ENCODE measurements at places on chromosomes 12 and 14.

DNA sequence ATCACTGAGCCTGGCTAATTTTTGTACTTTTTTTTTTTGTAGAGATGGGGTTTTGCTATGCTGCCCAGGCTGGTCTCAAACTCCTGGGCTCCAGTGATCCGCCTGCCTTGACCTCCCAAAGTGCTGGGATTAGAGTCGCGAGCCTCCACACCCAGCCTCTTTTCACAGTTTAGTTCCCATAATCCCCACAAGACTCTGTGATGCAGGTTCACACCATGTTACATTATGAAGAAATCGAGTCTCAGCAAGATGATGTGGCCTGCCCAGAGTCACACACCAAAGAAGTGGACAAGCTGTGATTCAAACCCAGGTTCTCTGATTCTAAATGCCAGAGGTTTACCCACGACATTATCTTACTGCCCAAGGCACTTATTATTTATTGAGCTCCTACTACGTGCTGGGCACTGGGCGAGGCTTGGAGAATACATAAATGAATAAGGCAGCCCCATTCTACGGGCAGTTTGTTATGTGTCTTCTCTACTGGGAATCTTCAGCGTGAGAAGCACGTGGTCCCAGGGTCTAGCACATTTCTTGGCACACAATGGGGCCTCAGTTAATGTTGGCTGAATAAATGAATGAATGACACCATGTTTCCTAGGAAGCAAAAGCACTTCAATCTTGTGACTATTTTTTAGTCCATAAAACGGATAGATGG is 23.5 kb upstream of the OASL start:
- no peak for DNase-seq

DNA sequence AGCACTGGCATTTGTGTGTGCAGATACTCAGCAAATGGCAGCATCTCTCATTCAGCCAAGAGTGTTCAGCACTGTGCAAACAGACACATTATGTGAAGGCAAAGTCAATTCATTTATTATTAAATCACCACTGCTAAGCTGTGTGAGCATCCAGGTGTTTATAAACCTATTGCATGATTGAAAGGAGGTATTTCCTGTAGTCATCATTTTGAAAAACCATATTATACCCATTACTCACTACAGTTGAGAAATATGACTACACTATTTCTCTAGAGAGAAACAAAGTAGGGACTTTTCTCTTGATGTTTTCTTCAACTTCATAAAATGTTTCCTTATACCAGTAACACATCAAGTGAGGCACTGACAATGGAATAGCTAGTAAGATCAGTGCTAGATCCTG is 13.7 kb downstream of the SPX start:
- no peak for DNase-seq

DNA sequence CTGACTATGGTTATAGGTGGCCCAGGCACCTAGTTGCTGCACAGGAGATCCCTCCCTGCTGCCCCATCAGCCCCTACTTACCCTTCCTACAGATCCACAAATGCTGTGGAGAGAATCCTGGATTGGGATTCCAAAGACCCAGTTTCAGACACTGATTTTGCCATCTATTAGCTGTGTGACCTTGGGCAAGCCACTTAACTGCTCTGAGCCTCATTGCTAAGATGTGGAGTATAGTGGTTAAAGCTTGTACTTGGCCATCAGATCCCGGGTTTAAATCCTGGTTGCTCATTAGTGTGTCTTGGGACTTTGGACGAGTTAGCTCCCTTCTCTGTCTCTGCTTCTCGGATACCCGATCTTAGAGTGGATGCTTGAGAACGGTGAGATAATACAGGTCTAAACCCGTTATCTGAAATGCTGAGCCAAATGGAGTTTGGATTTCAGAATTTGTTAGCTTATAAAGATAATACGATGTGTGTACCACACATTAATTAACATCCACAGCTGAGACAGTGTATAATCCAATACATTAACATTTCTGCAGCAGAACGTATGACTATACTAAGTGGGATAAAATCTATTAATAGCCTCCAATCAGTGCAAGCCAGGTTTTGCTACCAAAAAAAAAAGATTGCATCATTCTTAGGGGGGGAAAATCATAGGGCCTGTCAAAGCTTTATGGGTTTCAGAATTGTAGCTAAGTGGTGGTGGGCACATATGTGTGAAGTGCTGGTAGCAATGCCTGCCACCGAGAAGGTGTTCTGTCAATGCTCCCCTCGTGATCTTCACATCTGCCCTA is 16.0 kb downstream of the PROX2 start:
- no peak for DNase-seq

DNA sequence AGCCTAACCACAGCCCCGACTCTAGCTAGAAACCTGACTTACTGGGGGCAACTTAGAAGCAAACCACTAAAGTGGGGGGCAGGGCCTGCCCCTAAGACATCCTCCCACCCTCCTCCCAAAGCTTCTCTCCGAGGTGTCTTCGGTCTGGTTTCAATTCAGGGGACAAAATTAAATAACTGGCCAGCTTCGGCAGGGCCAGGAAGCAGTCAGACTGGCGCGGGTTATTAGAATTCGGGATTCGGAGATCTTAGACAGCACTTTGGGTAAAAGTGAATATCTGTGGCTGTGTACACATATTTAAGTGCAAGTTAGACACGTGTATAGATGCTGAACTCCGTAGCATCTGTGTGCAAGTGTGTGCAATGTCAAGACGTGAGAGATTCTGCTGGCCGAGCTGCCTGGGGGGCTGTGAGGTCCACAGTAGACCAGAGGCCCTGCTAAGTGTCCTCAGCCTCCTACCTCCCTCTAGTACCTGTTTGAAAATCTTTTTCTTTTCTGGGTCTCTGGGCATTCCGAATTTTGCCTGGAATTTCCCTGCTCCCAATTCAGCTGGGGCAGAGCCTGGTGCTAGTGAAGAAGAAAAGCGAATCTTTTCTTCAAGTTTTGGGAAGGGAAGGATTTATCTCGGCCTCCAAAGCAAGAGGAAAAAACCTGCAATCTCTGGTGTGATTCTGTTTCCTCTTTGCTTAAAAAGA is 4.0 kb upstream of the HOXC10 start:
- DNase-seq = no peak

DNA sequence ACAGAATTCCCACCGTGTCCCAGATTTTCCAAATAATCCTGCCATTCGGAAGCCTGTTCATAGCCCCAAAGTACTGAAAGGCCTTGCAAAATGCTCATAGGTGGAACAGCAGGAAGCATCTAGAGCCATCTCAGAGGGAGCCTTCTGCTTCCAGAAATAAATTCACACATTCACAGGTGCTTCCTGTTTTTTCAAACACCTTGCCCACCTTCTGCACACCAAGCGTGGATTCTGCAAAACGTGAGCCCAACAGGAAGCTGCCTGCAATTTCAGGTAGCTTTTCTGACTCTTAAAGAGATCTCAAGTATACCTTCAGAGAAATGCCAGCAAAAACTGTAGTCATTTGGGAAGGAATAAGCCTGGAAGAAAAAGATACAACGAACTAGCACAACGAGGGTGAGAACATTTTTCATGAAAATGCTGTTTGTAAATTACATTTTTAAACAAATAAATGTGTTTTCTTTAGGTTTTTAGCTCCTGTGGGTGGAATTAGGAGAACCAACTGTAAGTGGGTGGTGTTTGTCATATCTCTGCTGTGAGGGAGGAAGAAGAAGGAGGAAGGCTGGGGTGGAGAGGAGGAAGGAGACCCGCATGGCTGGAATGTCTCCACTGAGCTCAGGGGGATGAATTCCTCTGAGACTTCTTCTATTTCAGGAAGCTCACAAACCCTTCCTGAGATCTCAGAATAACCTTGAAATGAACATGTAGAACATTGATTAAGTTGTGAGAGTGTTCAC is at the start of gene IFNG-AS1:
Gene IFNG-AS1 (plus strand): TSS at position 264 of the 737 bp plus-strand sequence.
- no peak for DNase-seq

DNA sequence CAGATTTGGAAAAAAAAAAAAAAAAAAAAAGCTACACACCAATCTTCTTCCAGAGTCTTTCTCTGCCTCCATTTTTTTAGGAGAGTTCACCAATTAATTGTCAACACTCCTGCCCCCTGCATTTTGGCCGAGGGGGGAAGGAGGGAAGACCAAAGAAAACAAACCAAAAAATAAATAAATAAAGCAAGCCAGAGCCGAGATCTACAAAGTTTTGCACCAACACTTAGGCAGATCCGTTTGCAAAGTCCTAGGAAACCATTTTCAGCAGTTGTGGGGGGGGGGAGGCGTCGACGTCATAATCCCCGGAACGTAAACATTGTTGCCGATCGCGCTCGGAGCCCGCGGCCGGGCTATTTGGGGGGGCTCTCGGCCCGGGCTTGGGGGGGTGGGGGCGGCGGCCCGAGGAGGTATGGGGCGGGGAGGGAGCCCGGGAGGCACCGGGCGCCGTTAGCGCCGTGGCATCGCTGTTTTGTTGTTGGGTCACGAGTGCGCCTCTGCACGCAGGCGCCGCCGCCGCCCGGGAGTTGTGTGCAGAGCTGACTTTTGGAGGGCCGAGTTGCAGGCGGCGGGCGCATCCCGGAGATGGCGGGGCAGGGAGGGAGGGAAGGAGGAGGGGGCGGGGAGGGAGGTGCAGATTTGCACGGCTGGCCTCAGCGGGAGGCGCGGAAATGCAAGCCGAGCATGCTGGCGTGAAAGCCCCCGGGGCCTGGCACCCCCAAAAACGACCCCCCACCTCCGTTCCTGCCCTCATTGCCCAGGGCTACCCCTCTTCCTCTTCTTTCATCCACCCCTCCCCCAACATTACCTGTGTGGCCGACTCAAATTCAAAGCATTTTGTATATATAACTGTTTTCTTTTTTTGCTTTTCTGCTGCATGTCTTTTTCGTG is 598 bp downstream of the KDM2B start:
- no peak for DNase-seq

DNA sequence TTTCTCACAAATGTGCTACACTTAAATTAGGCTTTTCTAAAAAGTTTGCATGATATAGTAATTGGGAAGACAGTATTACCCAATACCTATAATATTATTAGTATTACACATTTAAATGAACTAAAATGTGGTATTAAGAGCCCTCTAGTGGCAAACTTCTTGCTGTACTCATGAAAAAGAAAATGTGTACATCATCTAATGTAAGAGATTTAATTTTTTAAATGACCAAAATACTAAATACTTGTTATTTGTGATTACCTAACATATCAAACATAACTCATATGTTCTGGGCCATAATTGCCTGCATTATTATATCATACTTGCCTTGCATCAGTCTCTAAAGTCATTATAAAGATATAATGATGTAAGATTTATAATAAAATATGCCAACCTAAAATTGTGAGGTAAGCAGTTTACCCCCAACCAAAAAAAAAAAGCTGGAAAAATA is 64.2 kb downstream of the DNAI7 start:
- peak; percentile 4 for DNase-seq

DNA sequence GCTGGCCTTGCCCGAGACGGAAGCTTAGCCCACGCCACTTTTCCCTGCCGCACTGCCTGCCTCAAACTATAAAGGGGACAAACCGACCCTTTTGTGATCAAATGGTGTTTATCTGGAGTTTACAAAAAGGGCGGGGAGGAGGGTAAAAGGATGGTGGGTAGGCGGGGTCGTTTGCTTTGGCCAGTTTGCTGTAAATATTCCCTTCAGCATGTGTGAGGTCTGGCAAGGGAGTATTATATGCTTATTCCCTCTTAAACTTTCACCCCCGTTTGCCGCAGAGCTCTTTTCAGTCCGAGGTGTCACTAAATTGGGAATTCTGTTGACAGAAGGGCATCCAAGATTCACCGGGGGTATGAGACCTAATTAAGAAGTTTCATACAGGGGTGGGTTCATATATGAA is 3.8 kb upstream of the TBX3 start:
- no peak for DNase-seq

DNA sequence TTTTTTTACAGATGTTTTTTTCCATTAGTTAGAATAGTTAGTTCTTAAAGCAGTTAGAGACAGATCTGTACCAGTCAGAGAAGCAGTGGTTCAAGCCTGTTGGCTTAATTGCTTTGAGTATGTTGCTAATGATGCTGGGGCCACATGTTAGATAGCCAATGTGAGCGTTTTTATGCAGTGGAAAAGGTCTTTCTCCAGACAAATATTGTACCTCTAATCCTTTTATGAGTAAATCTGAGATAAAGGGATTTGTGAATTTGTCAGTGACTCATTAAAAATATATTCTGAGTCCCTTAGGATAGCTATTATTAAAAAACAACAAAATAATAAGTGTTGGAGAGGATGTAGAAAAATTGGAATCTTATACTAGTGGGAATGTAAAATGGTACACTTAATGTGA is 154.2 kb downstream of the MSRB3 start:
- DNase-seq = no peak

DNA sequence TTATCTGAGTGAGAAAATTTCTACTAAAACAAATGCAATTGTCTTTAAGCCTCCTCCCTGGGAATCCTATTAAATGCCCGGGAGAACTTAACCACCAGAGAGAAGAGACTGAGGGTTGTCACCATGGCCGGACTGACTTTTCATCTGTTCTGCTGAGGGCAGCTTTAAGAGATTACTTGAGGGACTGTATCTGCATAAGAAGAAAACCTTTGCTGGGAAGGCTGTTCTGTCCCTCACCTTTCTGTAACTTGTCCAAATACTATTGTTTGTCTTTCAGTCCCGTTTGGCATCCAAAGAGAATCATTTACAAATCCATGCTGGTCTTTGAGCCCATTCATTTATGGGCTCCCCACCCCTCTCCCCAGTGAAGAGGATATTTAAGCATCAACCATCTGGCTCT is 306.3 kb upstream of the FLRT2 start:
- no peak for DNase-seq

- DNase-seq = no peak
Measured at GRCh38 chr12:75471902-75472890, 8.4 kb upstream of the GLIPR1 start.

GRCh38 chr12:101738920-101739665 is at the start of gene SYCP3:
TSS of gene SYCP3 (minus strand) at chr12:101739462. CDS start at chr12:101737935, 1,527 bp downstream.
- DNase-seq = no peak

- DNase-seq = peak; percentile 27
Measured at GRCh38 chr12:63151623-63152320, 771 bp upstream of the AVPR1A start.

DNA sequence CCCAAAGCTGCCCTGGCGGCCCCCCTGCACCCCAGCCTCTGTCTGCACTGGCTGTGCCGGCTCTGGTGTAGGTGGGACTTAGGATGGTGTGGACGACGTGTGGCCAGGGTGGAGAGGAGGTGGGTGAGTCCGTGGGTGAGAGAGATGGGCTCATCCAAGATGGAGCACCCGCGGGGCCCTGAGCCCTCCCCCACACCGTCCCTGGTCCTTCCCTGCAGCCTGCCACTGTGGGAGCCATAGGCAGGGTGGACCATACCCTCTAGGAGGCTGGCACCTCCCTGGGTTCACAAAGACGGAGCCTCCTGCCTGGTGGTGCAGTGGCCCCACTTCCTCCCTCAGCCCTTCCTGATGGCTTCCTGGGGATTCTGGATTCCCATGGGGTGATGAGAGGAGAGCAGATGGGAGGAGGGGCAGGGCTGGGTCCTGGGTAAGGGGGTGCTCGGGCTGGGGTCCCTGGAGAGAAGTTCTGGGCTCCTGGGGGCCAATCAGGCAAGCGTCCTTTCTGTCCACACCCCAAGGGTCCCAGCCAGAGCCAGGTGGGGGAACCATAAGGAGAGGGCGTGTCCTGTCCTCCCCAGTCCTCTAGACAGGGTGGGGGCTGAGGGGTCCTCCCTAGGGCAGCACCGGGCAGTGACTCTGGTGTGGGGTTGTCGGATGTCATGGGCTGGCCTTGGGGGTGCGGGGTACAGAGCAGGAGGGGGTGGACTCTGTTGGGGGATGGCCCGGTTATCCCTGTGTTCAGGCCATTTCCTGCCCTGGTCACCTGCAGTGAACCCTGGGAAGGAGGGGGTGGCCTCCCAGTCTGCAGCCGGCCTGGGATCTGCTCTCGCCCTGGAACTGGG is 384.8 kb downstream of the TMEM121 start:
- no peak for DNase-seq

All from NCI-H1092 (cell line).